ENCODE measurements at places on chromosomes 7 and 10. TPM values are rescaled to one million over a fixed set of nuclear protein-coding genes. Genes with fewer than 3 reads are reported as not detected.

- H3K4me3 ChIP-seq: no peak overlapping the region
- peaks cover 11% of the 10 kb centered on the region for H3K4me1 ChIP-seq
- no peaks in the 10 kb centered on the region for H3K36me3 ChIP-seq
- H3K27me3 ChIP-seq: no peaks in the 10 kb centered on the region
- no peak for DNase-seq
- no peak overlapping the region for H3K27ac ChIP-seq
Measured at GRCh38 chr10:4902571-4903011, 60.6 kb upstream of the AKR1C1 start.

- DNase-seq: no peak
- no peak overlapping the region for H3K4me3 ChIP-seq
- H3K27me3 ChIP-seq: peaks cover 4% of the 10 kb centered on the region
- no peaks in the 10 kb centered on the region for H3K4me1 ChIP-seq
- no peaks in the 10 kb centered on the region for H3K36me3 ChIP-seq
Measured at GRCh38 chr10:34193931-34194626, 621.0 kb downstream of the PARD3 start.

DNA sequence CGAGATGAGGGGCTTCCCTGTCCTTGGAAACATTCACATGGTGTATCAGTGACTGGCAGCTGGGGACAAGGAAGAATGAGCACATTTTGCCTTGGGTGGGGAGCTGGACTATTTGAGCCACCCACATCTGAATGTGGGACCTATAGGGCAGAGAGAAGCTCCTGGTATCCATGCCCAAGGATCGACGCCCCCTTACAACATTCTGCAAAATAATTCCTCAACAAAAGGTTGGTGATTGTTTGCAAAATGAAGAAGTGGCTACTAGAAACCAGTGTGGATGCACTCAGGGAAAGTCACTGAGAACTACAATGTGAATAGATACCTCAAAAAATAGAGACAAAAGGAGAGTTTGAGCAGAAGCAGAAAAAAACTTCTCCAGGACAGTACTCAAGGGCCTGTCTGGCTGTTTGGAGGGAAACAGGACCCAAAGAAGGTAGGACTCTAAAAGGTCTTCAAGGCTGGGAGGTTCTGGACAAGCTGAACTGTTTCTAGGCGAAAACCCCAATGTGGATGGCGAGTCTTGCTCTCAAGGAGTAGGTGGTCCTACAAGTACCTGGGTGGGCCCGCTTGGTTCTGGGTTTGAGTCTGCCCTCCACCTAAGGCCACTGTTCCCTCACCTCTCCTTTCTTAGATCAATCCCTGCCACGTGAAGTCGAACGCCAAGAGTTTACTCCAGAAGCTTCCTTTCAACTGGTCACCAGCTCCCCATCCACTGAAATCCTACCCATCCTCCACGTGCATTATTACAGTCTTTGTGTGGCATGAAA is 125.0 kb upstream of the ZNF746 start:
- peaks cover 13% of the 10 kb centered on the region for H3K27me3 ChIP-seq
- peaks cover 40% of the 10 kb centered on the region for H3K36me3 ChIP-seq
- DNase-seq: no peak
- H3K4me1 ChIP-seq: peaks cover 41% of the 10 kb centered on the region
- H3K27ac ChIP-seq: peak overlapping the region; percentile 50

DNA sequence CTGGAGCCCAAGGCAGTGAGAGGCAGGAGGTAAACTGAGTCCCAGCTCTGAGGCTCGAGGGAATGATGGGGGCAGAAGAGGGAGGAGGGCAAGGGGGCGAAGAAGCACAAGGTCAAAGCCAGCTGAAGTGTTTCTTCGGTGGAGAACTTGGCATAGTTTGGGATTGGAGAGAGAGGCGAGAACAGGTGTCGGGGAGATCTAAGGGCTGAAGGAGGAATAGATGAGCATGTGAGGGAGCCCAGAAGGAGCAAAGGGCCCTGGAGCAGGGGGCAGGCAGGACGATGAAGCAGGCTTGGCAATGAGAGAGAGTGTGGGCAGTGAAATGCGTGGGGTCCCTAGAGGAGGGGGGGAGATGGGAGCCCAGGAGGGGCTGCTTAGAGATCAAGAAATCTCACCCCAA is 35.9 kb downstream of the SH3PXD2A start:
- peaks cover 27% of the 10 kb centered on the region for H3K27me3 ChIP-seq
- H3K36me3 ChIP-seq: no peaks in the 10 kb centered on the region
- no peak for DNase-seq
- H3K4me1 ChIP-seq: peaks cover 14% of the 10 kb centered on the region

DNA sequence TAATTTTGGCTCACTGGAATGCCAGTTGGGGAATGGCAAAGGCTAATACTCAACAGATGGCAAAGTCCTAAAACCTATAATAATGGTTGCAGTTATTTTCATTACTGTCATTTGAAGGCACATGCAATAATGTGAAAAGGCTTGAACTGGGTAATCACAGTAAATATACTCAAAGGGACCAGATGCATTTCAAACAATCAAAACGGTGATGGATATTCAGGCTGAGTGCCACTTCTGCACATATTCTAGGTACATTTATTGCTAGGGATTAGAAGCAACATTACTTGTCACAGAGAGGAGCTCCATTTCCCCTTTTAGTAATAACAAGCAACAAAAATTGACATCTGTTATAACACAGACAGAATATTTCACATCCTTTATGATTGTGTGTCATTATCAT is 171.8 kb downstream of the NXPH1 start:
- H3K4me3 ChIP-seq: no peak overlapping the region
- H3K27ac ChIP-seq: no peak overlapping the region
- no peaks in the 10 kb centered on the region for H3K4me1 ChIP-seq
- H3K27me3 ChIP-seq: no peaks in the 10 kb centered on the region

- no peak overlapping the region for H3K27ac ChIP-seq
- peak; percentile 30 for DNase-seq
- H3K36me3 ChIP-seq: no peaks in the 10 kb centered on the region
- H3K4me3 ChIP-seq: no peak overlapping the region
Measured at GRCh38 chr10:1142596-1142995, 86.4 kb downstream of the WDR37 start.

GRCh38 chr10:67261300-67261797 is 335.5 kb downstream of the LRRTM3 start:
- H3K36me3 ChIP-seq: no peaks in the 10 kb centered on the region
- no peak overlapping the region for H3K27ac ChIP-seq
- no peak for DNase-seq
- H3K27me3 ChIP-seq: peaks cover 4% of the 10 kb centered on the region
- H3K4me3 ChIP-seq: no peak overlapping the region

The NEBL gene
- not detected for total RNA-seq

The FGFBP3 gene
- total RNA-seq: 1.3 TPM

The PRSS2 gene
- total RNA-seq: not detected

The ATOH7 gene
- not detected for total RNA-seq

The METTL27 gene
- 3.7 TPM for total RNA-seq

Data from activated CD4-positive, alpha-beta memory T cell treated with anti-CD3 and anti-CD28 coated beads, Interleukin-2, amount 10 ng/mL, durations not matched to agents 7 days and 5 days (primary cell).